Fibroblast of skin of right biceps (primary cell): ENCODE measurements at places on chromosomes 7 and 10.

- DNase-seq = no peak
Observed at GRCh38 chr10:42982891-42983506, 93.9 kb upstream of the RET start.

- DNase-seq = no peak
Observed at GRCh38 chr7:92754919-92755581, 81.3 kb downstream of the CDK6 start.

DNA sequence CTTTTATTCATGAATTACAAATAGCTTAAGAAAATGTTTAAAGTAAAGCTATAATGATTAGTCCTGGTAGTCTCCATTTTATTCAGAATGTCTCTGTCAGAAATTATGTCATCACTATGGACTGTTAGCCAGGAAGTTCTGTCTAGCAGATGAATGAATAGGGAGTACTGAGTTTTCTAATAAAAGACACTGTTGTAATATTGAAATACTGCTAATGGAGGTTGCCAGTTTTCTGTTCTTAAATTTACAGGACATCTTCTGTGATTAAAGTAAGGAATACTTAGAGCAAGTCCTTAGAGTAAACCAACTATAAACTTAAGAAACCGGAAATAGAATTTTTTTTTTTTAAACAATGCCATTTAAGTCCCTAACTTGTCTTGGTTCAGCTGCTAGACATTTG is 309.8 kb downstream of the ADK start:
- DNase-seq = peak; percentile 6

GRCh38 chr10:130741901-130742855 is 569.3 kb downstream of the TCERG1L start:
- DNase-seq = no peak

DNA sequence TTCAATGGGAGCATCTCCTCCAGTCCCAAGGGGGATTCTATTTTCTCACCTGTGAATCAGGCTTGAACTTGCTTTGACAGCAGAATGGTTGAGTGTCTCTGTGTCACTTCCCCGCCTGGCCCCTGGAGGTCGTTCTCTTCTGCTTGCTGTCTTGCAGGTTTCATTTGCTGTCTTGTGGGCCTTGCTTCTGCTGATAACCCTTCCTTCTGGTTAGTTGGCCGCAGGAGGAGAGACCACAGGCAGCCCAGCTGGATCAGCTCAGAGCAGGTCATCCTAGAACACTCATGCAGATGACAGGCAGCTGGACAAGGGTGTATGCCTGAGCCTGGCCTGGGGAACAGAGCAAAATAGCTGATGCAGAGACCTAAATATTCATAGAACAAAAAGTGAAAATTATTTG is 344.2 kb upstream of the ADARB2 start:
- DNase-seq = no peak
